MV-4-11 (cell line): ENCODE measurements at places on chromosomes 2 and 18.
A peak's percentile ranks its signal among the peaks of the same experiment; 100 is the strongest.

GRCh38 chr18:26480897-26481795 is 67.2 kb downstream of the KCTD1 start:
- DNase-seq, result no peak

GRCh38 chr2:97988722-97989121 is 7.0 kb downstream of the TMEM131 start:
- DNase-seq, result no peak

DNA sequence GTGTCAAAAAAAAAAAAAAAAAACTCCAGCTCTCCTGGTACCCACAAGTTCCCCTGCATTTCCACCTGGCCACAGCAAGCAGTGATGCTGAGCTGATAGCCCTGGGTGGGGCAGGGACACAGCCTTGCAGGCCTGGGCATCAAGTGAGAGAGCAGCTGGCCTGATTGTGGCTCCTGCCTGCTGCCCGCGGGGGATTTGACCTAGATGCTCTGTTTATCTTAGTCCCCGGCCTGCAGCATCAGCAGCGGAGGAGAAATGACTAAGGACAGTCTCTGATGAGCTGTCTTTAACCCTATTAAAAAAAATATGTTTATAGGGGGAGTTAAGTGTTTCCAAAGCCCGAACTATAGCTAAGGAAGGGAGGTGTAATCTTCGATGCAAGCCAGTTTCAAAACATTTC is 102.6 kb downstream of the MTCL1 start:
- DNase-seq, result no peak

GRCh38 chr18:44818668-44819403 is 138.1 kb downstream of the SETBP1 start:
- DNase-seq, result no peak

GRCh38 chr2:218708086-218708485 is 2.5 kb upstream of the TTLL4 start:
- peak; percentile 47 for DNase-seq

GRCh38 chr2:187566266-187566665 is 12.0 kb upstream of the TFPI start:
- no peak for DNase-seq

- no peak for DNase-seq
Observed at GRCh38 chr2:48713647-48714046, 41.9 kb downstream of the LHCGR start.

DNA sequence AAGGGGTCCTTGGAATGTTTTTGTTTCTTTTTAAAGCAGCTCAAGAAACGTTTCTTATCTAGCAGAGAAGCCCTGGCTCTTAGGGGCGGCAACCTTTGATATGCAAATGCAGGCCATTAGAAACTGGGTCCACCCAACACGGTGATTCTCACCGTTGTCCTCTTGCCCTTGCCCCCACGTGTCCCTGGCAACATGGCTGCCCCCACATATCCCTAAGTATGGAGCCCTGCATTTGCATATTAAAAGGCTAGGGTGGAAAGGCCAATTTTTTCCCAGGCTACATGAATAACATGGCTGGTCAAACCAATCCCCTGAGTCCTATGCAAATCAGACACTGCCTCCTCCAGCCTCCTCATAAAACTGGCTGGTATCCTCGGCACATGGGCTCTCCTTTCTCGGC is 230.1 kb upstream of the SPOPL start:
- no peak for DNase-seq

- no peak for DNase-seq
Observed at GRCh38 chr2:1715184-1716013, 28.9 kb downstream of the PXDN start.

DNA sequence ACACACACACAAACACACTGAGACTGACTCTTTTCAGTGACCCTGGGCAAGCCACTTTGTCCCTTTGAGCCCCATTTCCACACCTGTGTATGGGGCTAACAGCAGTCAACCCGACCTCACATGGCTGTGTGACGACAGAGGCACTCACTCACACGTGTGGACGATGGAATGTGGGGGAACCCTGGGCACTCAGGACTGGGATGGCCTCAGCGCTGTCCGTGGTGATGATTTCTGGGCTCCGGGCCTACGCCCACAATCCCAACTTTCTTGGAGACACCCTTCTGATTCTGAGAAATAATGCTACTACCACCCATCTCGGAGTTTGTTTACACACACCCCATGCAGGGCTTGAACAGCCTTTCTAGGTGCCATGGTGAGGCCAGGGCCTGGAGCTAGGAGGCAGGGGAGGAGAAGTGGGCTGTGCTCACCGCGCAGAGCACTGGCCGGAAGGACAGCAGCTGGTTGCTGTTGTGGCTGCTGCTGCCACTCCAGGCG is 1.5 kb downstream of the CRYBA2 start:
- no peak for DNase-seq

GRCh38 chr2:237575869-237576862 is 9.8 kb downstream of the PRLH start:
- DNase-seq, result no peak

DNA sequence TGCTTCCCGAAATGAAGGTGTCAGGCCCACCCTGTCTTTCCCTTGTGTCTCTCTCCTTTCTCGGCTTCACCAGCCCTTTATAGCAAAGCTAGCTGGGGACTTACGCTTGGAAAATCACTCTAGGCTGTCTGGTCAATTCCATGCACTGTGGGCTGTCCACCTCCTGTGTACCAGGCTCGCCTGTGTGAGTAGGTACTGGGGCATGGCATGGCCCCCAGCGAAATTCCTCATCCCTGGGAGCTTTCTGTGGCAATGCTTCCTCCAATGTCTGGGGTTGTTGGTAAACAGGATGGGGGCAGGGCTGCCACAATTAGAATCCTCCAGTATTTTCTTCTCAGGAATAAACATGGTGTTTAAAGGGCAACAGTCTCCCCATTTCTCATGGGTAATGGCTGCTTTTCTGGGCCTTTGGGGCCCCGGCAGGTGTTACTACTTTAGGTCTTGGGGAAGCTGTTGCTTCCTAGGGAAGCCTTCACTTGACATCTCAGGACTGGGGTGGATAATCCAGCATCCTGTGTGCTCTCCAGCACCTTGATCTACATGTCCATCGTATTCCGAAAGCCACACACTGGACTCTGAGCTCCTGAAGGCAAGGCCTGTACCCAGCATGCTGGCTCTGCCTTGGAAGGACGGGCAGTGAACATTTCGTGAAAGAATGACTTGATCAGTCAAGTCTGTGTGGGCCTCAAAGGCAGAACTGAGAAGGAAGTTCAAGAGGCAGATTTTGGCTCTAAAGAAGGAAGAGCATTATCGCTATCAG is 21.1 kb downstream of the RHOB start:
- no peak for DNase-seq

GRCh38 chr2:230908092-230908594 is 16.9 kb downstream of the GPR55 start:
- no peak for DNase-seq

- no peak for DNase-seq
Observed at GRCh38 chr2:232230560-232230959, 148.0 kb upstream of the ALPP start.

DNA sequence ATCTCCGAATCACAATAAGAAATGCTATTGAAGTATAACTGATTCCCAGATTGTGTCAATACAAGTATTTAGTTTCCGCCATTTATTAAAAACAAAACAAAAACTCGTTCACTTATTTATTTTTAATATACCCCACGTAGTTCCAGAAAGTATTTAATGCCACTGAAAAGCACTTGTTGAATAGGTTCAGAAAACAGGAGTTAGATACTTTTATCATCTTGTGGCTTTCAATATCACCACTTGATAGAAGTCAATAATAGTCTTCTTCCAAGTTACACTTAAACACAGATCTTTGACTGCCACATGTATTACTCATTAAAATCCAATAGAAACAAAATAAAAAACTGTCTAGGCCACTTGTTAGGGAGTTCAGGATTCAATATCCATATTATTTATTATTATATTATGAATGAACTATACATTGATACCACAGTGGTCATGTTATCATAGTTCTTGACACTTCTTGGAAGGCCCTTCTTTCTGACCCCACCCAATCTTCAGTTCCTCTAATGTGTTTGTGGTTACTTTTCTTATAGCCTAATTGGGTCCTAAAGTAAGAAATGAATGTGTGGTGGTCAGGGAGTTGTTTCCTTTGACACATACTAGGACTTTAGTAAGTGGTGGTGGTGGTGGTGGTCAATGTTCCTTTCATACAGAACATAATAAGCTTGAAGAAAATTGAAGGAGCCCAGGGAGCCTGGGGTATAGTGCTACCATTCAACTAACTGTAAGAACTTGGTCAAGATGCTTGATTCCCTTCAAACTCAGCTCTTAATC is 221.3 kb upstream of the ITGA4 start:
- DNase-seq, result peak; percentile 93

GRCh38 chr18:13220361-13220991 is 1.9 kb downstream of the LDLRAD4 start:
- no peak for DNase-seq

DNA sequence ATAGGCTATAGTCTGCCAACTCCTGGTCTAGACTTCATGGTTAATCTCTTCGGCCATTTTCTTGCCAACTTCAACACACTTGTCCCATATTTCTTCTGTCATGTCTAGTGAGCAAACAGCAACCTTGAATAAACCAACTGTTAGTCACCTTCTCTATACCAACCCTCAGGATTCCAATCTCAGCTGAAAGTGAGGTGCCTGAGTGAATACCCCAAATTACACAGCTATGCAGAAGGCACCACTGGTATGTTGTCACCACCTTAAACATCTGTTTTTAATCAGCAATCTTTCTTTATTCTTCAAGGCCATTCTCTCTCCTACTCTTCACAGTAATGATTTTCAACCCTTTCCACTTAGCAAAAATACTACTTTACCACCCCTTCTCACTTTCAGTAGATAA is 39.3 kb downstream of the THOC1 start:
- DNase-seq, result no peak

DNA sequence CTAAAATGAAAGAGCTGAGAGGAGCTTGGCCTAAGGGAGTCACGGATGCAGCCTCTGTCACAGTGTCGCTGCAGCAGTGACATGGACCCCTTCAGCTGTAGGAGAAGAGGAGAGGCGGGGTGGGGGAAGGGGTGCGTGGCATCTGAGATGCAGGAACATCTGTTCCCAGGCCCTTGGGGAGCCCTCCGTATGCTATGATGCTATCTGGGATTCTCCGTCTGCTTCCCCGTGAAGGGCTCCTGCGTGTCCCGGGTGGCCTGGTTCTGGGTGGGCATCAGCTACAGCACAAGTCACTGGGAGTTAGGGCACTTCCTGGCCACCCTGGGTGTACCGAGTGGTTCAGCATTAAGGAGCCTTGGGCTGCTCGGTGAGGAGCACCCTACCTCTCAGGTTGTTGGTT is 35.6 kb upstream of the B3GNT7 start:
- no peak for DNase-seq

DNA sequence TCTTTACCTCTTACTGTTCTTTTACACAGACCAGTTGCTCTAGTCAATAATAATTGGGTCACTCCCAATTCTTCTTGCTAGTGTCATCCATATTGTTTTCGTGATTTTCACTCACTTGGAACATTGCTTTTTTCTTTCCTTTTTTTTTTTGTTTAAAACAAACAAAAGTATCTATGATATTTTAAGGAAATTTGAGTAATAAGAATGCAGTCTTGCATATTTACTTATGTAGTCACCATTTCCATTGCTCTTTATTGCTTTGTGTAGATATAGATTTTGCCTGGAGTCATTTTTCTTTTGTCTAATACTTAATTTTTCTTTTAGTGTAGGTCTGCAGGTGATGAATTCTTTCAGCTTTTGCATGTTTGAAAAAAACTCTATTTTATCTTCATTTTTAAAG is 71.9 kb downstream of the WDR7 start:
- no peak for DNase-seq

- no peak for DNase-seq
Observed at GRCh38 chr2:102664471-102664909, 45.1 kb downstream of the SLC9A2 start.

DNA sequence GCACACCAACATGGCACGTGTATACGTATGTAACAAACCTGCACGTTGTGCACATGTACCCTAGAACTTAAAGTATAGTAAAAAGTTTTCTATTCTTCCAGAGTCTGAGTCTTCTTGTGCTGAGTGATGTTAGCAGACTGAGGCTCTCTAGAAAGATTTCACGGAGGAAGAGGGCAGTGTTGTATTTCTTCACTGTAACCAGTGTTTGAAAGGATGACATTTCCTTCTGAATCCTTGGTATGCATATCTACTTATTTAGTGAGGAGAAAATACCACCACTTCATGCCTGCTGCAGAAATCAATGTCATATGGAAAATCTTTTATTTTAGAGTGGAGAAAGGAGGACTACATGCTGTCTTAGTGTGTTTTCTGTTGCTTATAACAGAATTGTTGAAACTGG is 357.1 kb downstream of the CCDC85A start:
- DNase-seq, result no peak

DNA sequence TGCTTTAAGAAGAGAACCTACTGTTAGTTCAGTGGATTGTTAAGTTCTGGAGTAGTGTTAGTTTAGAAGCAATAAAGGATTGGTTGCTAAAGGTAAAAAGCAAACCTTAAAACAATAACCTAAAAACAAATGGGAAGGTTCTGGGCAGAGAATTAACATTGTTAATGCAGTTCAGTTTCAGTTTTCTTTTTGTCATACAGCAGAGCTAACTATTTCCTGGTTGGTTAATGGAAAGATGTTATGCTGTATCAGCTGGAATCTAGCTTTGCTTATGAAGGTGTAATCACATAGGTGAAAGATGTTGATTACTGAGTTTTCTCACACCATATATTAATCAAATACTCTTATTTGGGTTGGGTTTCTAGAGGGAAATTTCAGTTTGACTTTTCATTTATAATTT is 23.8 kb downstream of the SMAD4 start:
- DNase-seq, result no peak

DNA sequence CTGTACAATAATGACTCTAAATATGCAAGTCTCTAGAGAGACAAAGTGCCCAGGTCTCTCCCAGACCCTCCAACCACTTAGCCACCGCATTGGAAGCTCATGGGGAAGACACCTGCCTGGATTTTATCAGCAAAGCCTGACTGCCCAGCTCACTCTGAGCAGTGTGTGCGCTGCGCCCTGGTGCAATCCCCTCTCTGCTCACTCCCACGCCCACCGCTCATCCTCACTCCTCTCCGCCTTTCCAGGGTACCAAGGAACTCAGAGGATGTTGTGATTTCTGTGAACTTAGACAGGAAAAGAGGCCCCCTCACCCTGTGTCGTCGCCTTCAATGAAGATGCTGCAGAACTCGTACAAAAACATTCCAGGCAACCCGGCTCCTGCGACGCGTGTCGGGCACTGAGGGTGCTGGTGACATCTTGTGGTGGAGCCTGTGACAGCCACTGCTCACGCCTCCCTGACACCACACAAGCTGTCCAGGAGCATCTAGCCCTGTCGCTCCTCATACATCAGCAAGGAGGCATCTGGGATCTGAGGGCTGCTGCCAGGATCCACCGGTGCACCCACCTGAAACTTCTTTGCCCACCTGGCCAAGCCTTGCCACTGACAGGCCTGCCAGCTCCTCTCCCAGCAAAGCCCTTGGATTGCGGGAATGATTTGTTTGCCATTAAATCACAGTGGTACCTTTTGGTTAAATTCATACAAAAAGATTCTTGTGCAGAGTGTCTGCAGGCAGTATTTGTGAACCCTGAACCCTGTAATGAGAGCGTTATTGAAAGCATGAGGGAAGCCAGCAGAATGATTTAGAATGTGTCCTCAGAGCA is 220.4 kb downstream of the ZNF516 start:
- peak; percentile 24 for DNase-seq

GRCh38 chr2:238401551-238401950 is 25.2 kb upstream of the ASB1 start:
- DNase-seq, result no peak

- DNase-seq, result no peak
Observed at GRCh38 chr2:17649026-17649425, 104.6 kb downstream of the SMC6 start.
